ENCODE measurements at places on chromosomes 13 and 19.

DNA sequence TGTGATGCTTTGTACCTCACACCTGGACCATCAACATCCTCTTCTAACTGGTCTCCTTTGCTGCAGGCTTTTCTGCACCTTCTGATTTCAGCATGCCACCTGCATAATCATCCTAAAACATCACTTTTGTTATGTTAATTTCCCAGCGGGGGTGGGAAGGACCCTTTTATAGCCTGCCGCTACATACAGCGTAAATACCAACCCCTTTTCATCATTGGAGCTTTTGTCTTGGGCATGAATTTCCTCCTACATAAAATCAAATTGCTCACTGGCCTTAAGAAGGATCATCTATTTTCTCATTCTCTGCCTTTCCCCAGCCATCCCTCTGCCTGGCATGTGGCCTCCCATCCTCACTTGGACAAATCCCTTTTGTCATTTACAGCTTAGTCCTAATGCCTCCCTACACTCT is 124.7 kb downstream of the RBM26 start:
- no peak for DNase-seq

DNA sequence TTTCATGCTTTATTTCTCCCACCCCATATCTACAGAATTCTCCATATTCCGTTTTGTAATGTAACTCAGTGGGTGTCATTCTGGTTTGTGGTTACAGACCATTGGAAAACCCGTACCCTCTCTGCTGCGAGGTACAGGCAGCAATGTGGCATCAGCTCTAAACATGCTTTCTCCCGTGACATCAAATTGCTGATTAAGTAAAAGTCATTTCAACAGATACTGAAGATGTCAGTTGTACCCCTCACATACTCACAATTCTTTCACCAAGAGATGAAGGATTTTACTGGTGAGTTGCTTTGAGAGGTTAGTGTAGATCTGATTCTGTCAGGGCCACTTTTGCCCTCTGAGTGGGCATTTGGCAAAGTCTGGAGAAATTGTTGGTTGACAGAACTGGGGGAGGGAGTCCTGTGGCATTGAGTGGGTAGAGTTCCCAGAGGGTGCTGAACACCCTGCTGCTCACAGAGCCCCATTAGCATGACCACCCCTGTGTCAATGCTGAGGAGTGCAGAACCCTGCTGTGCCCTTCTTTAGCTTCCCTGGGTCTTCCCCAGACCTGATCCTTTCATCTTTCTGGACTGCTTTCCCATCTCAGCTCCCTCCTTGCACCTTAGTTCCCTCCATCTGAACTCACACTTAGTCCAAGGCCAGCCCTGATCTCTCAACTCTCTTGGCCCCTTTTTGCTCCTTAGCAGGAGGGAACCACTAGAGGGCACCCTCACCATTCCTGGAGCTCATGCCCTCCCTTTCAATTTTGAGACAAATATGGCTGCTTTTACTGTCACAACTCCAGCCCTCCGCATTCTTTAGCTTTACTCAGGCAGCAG is 39.9 kb upstream of the CEACAM8 start:
- DNase-seq: no peak

GRCh38 chr19:32397671-32398101 is 7.9 kb upstream of the DPY19L3 start:
- no peak for DNase-seq

GRCh38 chr13:32427852-32428580 is at the start of gene N4BP2L1:
Gene N4BP2L1 (minus strand): TSS chr13:32428130. CDS start chr13:32428082, 48 bp downstream.
- DNase-seq: no peak

GRCh38 chr19:11154683-11155047 is 917 bp downstream of the SPC24 start:
- no peak for DNase-seq

- no peak for DNase-seq
Measured at GRCh38 chr19:35816846-35817245, 4.2 kb upstream of the PRODH2 start.

DNA sequence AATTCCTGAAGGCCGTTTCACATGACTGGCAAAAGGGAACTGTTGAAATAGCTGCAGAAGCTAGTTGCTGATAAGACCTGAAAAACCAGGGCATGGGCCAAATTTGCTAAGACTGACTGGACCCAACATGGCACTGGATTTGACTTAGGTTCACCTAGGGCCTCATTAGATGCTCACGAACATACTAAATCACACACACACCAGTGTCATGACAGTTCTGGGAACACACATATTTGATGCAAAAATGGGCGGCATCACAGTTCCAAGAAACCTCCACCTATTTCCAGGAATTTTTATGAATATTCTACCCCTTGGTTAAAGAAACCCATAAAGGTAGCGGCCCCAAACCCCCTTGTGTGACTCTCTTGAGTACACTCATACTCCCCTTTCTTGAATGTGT is 99.6 kb upstream of the OBI1 start:
- DNase-seq: no peak
